ENCODE measurements at places on chromosomes 3 and 15.

GRCh38 chr3:50207359-50208042, 2.4 kb downstream of the SLC38A3 start:
- DNase-seq, result no peak

GRCh38 chr15:78070049-78070700, 7.3 kb downstream of the TBC1D2B start:
- DNase-seq, result no peak

- no peak for DNase-seq
Measured at GRCh38 chr3:30622790-30623189, 16.4 kb downstream of the TGFBR2 start.

DNA sequence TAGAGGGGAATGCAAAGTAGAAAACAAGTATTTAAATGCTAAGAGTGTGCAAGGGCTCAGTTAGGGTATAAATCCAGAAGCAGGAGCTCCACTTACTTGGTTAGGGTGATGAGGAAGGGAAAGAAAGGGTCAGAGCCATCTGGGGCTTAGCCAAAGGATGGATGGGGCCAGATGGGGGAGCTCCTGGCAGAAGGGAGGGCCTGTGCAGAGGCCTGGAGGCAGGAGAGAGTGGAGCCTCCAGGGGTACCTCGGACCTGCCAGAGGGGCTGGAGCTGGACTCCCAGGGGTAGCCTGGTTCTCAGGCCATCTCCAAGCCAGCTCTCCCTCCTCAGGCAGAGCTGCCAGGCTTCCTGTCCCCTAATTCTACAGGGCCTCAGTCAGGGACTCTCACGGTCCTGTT, 506.3 kb downstream of the SHQ1 start:
- no peak for DNase-seq

DNA sequence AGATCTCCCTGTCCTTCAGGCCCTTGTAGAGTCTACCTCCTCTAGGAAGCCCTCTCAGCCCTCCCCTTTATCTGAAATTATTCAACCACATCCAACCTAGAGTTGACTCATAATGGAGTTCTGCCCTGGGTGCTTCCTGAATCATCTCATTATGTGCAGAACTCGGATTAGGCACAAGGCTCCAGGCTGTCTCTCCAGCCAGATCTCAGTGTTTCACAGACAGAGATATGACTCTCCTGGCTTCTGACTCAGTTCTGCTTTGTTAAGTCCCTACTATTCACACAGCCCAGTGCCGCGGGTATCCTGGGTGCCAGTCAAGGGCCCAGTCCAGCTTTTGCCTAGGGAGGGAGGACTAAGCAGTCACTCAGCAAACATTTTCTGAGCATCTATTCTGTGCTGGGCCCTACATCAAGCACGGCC, 9.3 kb downstream of the STRA6 start:
- no peak for DNase-seq

DNA sequence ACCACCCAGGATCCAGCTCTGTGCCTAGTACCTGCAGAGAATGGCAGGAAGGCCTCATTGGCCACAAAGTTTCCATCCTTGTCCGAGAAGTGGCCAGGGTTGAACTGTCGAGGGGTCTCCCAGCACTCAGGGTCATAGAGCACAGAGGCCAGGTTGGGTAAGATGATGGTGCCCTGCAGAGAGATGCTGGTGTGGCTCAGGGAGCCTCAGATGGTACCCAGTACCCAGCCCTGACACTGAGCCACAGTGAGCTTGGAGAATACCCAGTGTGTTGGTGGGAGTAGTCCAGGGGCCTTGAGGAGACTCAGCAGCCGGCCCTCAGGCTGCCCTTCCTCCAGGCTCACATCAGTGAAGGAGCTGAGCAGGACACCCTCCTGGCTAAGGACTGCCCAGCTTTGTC, 11.5 kb upstream of the PARL start:
- no peak for DNase-seq

- peak; percentile 41 for DNase-seq
Measured at GRCh38 chr3:138465925-138466324, 31.5 kb downstream of the ESYT3 start.

DNA sequence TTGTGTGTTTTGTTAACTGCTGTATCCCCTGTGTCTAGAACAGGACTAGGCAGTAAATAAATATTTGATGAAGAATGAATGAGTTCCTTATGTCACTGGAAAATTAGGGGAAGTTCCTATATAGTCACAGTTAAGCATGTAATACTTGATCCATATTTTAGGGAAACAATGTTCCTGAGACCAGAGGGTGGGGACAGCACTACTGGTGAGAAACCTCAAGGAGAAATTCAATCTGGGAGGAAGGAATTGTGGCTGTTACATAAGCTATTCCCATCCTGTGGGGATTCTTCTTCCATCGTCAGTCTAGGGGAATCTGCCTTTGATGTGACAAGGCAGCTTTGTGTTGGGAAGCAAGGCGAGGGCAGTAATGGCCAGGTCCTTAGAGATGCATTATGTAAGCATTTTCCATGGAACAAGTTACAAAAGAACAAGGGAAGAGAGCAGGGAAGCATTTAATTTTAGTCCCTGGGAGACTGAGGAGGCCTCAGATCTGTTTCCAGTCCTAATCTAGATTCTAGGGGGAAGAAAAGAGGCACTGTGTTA, 219.3 kb upstream of the TTC14 start:
- no peak for DNase-seq

DNA sequence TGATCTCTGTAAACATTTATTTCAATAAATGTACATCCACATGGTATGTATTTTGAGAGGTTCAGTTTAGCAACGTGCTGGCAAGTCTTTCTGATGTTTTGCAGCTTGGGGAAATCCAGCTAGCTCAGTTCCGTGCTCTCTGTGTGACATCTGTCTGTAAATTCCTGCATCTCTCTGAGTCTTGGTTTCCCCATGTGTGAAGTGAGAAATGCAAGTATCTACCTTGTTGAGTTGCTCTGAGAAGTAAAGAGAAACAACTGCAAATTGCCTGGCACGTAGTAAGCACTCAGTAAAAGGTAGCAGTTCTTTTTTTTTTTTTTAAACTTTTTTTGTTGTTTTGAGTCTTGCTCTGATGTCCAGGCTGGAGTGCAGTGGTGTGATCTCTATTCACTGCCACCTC, 30.2 kb upstream of the MORF4L1 start:
- no peak for DNase-seq

DNA sequence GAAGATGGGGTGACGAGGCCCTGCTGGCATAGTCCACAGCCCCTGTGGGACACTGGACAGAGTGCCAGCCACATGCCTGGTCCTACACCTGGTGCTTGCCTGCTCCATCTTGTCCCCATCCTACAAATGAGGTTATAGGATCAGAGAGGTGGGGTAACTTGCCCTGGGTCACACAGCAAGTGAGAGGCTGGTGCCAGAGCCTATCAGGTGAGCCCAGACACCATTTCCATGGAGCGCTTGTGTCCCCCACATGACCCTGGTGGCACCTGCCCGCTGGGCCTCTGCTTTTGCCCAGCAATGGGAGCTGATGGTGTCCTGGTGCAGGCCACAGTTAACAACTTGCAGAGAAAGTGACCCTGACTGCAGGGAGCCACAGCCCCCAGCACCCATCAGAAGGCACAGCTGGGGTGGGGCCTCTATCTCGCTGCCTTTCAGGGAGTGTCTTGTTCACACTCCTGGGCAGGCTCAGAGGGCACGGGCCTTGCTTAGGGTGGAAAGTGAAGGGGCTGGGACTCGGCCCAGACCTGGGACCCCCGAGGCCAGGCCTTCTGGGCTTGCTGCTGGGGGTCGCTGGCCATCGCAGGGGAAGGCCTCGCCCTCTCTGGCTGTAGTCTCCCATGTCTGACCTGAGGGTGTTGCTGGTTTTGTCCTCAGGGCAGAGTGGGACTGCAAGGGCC, 7.2 kb downstream of the PLXNA1 start:
- no peak for DNase-seq

GRCh38 chr3:45981346-45982074, 14.1 kb downstream of the FYCO1 start:
- no peak for DNase-seq

DNA sequence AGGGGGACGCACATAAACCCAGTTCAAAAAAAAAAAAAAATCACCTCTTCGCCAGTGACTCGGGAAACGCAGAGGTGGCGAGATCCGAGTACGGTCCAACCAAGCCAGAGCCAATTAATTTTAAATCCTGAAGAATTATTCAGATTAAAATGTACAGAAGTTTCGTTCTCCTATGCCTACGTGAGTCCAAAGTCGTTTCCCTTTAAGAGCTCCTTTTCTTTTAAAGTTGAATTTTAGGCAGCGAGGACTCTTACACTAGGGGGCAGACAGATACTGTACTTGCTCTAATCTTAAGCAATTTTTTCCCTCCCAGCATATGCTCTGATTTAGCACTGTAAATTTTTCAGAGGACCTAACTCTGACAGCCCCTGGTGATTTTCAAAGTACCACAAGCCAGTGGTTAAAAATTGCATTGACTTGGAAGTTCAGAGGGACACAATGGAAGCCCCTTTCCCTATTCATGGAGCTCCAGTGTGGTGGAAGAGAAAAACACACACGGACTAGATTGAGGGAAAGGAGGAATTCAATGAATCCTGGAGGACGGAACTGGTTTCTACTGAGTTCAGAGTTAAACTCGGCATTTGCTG, 3.3 kb upstream of the NR2F2 start:
- DNase-seq, result peak; percentile 65

Data from NCI-H1694 treated with DMSO at 0.1 percent for 48 hours (cell line).